Aorta (tissue), 5 donors: ENCODE measurements at places on chromosomes 2 and 18. TPM values are rescaled to one million over a fixed set of nuclear protein-coding genes. Genes with fewer than 3 reads are reported as not detected.

The FHOD3 gene
- 42.0 TPM for total RNA-seq

The MC2R gene
- total RNA-seq = not detected

The ANKRD30B gene
- total RNA-seq = not detected

The CCDC138 gene
- 3.2 TPM for total RNA-seq

The ABCG5 gene
- not detected for total RNA-seq

The OTOS gene
- not detected for total RNA-seq

The AKAIN1 gene
- not detected for total RNA-seq

The UGT1A3 gene
- total RNA-seq = not detected

The ARMC9 gene
- 50.7 TPM for total RNA-seq

DNA sequence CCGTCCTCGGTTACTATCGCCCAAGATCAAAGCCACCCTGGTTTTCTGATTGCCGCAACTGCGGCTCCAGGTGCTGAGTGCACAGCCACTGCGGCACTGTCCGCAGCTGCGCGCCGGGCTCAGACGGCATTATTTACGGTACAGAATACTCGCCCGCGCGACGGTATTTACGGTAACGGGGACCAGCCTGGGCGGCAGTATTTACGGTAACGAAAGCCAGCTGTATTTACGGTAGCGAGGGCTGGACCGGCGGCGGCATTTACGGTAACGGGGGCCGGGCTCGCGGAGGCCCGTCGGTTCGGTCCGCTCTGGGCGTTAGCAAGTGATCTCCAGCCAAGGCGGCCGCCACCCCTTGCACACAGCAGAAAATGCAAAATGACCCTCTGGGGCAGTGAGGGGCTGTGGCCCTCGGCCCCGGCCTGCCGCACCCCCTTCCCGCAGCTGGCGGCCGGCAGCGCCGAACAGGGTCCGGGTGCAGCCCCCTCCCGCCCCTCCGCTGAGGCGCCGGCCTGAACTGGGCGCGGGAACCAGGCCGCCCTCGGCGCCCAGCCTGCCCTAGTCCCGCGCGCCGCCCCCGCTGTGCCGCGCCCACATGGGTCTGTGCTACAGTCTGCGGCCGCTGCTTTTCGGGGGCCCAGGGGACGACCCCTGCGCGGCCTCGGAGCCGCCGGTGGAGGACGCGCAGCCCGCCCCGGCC, at the start of gene GNAL:
Gene GNAL (plus strand): TSS at position 293 of the 697 bp plus-strand sequence. CDS start 300 bp downstream, at position 593.
- DNase-seq = peak; percentile 83

GRCh38 chr18:55448420-55448819, 139.6 kb downstream of the TCF4 start:
- no peak for DNase-seq

- peak; percentile 63 for DNase-seq
These were observed 13.0 kb downstream of the AQP12A start for GRCh38 chr2:240704651-240705050.

- no peak for DNase-seq
These were observed 144.0 kb upstream of the SERPINE2 start for GRCh38 chr2:224183086-224183485.

GRCh38 chr2:25494616-25495015, 152.9 kb upstream of the DNMT3A start:
- DNase-seq = no peak

DNA sequence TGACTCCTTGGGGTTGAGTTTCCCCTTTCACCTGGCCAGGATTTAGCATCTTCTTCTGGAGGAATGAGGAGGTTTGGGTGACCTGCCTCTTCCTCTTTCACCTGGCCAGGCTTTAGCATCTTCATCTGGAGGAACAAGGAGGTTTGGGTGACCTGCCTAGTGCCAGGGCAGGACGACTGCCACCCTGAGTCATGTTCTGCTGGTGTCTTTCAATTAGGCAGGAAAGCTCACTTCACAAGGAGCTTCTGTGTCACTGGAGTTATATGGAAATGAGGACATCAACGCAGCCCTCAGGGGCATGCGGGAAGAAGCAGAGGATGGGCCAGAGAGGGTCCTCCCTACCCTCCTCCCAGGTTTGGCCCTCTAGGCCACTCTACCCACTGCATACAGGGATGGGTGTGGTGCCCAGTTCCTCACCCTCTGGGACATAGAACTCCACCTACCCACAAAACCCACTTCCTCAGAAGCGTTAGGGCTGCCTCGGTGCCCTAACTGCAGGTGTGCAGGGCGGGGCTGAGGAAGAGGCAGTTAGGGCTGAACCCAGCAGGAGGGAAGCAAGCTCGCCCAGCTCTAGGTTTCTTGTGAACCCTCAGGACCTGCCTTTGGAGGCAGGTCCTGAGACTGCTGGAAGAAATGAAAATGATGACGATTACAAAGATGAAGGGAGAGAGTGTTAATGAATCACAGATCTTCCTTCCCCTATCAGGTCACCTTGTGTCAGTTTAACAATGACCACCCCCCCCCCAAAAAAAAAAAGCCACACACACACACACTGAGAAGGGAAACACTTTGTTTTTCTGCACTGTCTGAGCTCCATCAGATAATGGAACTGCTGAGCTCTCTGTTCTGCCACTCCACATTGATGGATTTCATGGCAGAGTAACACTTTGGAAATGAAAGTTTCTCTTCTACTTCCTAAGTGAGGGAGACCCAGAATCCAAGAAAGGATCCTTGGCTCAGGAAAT, 71.0 kb downstream of the ARL4C start:
- no peak for DNase-seq

- no peak for DNase-seq
These were observed 263.4 kb downstream of the PTPRM start for GRCh38 chr18:7830468-7830867.

DNA sequence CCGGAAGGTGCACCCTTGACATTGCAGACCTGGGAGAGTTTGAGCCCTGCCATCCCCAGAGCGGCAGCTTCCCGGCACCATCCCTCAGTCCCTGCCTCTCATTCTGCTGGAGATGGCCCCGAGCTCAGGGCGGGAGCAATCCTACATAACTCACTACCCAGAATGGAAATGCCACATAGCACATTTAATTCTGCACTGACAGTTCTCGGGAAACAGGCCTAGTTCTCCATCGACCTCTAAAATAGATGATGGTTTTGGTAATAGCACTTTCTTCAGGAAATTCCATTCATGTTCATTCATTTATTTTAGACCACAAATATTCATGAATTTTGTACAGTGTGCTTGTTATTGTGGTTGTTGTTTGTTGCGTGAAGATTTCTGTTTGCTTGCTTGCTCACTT, 92.9 kb upstream of the SLC14A2 start:
- DNase-seq = peak; percentile 62

GRCh38 chr18:51074605-51075004, 44.6 kb downstream of the SMAD4 start:
- no peak for DNase-seq

DNA sequence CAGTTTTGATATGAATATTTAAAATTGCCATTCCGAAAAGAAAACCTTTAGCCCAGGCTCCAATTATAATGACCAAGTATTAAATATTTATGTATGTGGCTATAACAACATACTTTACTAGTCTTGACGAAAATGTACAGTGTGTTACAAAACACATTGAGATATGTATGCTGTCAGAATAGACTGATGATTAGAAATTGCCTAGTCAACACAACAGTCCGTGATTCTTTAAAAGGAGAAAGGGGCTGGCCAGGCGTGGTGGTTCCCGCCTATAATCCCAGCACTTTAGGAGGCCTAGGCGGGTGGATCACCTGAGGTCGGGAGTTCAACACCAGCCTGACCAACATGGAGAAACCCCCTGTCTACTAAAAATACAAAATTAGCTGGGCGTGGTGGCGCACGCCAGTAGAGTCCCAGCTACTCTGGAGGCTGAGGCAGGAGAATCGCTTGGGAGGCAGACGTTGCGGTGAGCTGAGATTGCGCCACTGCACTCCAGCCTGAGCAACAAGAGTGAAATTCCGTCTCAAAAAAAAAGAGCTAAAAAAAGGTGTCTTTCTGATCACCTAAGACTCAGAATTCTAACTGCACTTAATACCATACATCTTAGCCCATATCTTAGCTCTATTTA, 1.8 kb downstream of the CHAC2 start:
- DNase-seq = no peak

- DNase-seq = no peak
These were observed 1108.7 kb upstream of the TMEFF2 start for GRCh38 chr2:193303464-193303863.

- DNase-seq = no peak
These were observed 140.3 kb downstream of the CYRIA start for GRCh38 chr2:16525265-16525887.

GRCh38 chr2:144666032-144666431, 146.1 kb upstream of the ZEB2 start:
- DNase-seq = no peak

DNA sequence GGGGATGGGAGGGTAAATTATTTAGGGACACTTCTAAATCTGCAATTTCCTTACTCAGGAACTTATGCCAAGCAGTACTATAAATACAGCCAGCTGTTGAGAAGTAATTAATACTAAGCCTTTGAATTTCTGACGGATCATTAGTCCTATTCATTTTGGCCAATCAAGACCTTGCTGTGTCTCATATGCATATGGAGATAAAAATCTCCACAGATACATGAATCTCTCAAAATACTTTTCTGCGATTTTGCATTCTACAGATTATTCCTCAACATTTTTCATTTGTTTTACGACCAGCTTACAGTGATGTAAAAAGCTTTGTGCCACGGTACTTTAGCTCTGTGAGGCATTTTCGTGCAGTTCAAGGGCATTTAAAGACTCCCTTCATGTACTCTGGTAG, 16.7 kb downstream of the LANCL1 start:
- no peak for DNase-seq

- DNase-seq = no peak
These were observed 142.7 kb upstream of the FOSL2 start for GRCh38 chr2:28250006-28250405.

GRCh38 chr18:36627637-36628036, 201.2 kb downstream of the TPGS2 start:
- DNase-seq = no peak
